ENCODE measurements at places on chromosomes 2 and 18.

DNA sequence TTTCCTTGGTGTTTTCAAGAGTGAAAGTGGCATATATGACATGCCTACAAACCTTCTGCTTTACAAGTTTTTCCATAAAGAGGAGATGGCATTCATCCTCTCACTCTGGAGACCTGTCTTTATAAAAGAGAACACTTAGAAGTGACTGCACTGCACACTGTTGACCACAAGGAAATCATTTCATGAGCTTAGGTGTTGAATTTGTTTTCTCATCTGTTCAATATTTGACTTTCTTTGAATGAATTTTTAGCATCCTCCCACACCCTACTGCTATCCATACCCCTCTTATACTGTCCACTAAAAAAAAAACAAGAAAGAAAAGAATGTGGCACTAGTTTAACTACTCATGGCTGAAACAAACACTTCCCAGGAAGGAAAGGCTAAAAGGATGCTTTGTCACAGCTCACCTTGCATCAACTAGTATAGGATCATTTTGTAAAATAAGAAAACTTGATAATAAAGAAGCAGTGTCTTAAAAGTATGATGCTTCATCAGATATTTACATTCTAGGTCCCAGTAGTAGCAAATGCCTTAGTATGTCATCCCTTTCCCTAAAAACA, 83.0 kb downstream of the ACVR1 start:
- DNase-seq: no peak

DNA sequence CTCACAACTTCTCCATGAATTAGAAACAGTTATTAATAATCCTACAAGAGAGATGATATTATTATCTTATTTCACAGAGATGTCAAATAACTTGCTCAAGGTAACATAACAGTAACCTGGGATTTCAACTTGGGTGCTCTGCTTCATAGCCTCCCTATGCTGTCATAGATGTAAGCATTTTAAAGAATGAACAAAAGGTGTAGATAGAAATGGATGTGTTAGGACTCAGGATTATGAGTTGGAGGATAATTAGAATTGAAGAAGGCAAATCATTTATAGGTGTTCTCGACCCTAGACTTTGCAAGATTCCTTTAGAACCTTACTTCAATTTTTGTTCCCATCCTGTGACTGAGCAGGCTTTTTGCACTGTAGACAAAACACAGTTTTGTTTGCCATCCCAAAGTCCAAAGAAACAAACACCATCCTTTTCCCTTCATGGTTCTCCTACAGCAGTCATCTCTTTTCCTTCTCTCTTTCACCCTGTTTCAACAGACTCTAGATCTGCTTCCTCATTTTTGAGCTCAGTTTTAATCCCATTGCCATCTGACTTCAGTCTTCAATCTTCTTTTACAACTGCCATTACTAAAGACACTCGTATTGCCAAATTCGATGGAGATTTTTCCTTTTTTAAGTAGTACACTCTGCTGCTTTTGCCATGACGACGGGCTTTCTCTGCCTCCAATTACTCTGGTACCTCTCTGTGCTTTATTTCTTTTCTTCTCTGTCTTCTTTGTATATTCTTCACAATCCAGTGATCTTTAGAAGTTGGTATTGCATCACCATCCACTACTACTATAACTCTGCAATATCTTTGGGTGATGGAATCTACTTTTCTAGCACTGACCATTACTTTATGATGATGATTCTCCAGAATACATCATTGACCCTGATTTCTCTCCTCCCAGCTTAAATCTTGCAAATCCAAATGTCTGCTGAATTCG, 4.5 kb downstream of the HNMT start:
- DNase-seq: no peak

DNA sequence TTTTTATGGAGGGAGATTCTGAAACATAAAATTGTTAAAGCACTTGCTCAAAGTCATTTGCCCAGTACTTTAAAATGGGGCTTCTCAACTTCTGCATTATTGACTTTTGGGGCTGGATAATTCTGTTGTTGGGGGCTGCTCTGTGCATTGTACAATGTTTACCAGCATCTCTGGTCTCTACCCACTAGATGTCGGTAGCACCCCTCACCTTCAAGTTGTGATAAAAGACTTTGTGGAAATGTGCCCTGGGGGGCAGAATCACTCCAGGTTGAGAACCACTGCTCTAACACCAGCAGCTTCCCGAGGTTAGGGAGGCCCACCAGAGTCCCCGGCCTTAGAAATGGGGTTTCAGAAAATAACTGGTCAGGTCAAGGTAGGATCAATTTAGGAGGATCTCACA, 26.8 kb upstream of the CUL3 start:
- no peak for DNase-seq

DNA sequence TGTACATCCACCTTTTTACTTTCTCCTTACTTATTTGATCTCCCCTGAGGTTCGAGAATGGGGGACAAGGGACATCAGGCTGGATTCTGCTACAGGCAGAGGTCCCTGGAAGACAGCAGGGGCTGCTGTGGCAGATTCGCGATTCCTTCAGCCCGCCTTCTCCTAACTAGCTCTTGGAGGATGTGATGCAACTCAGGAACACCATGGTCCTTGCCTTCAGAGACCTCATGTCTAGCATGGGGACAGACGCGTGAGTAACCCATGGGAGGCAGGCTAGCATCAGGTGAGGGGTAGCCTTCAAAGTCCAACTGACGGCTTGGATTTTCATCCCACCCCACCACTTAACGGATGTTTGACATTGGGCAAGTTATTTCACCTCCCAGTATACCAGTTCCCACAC, 869 bp upstream of the TCF23 start:
- no peak for DNase-seq

GRCh38 chr2:120464448-120464931, 118.6 kb downstream of the INHBB start:
- DNase-seq: no peak

DNA sequence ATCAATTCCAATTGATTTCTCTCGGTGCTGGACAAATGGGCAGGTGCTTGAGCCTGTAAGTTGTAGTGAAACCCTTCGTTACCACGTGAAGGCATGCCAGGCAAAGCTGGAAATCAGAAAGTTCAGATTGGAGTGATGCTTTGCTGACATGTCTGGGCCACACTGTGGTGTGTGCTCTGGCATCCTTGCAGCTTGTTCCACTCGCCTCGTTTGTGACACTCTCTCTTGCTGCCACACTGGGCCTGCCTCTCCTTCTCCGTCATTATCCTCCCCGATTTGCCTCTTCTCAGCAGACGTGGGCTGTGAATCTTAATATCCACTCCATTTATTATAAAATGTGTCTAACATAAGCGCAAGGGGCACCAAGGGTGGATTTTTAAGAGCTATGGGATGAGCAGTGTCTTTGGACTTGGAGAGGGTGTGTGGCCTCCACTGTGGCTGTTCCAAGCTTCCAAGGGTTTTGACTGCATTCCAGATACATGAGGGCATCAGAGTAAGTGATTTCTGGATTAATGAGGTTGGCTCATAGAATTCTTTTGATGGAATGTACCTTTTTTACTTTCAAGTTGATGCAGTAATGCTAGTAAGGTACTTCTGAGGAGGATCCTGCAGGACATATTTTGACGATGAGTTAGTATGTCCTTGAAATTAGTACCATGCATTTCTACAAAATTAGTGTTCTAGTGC, 238.8 kb downstream of the TPGS2 start:
- DNase-seq: no peak

GRCh38 chr18:36283448-36283847, 14.1 kb upstream of the FHOD3 start:
- DNase-seq: no peak

GRCh38 chr18:36786686-36787085, 42.1 kb downstream of the TPGS2 start:
- no peak for DNase-seq

DNA sequence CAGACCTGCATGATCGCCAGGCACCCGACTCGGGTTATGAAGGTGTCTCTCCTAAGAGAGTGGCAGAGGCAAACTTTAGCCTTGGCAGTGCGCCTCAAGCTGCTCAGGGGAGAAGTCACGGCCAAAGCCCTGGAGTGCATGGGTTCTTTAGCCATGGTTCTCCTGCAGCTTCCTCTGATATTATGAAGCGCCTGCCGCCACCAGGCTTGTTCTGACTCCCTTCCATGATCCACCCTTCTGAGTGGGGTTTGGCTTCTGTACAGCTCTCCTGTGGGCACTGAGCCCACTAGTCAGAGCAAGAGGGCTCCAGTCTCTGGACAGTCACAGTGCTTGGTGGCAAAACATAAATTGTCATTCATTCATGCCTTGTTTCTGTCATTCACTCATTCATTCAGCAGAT, 25.9 kb upstream of the TMBIM1 start:
- no peak for DNase-seq

GRCh38 chr2:89000235-89000634, 308.8 kb downstream of the RPIA start:
- DNase-seq: no peak

GRCh38 chr2:120675460-120676130, 60.1 kb upstream of the GLI2 start:
- DNase-seq: no peak

GRCh38 chr2:179793238-179793637, 68.2 kb downstream of the ZNF385B start:
- no peak for DNase-seq

DNA sequence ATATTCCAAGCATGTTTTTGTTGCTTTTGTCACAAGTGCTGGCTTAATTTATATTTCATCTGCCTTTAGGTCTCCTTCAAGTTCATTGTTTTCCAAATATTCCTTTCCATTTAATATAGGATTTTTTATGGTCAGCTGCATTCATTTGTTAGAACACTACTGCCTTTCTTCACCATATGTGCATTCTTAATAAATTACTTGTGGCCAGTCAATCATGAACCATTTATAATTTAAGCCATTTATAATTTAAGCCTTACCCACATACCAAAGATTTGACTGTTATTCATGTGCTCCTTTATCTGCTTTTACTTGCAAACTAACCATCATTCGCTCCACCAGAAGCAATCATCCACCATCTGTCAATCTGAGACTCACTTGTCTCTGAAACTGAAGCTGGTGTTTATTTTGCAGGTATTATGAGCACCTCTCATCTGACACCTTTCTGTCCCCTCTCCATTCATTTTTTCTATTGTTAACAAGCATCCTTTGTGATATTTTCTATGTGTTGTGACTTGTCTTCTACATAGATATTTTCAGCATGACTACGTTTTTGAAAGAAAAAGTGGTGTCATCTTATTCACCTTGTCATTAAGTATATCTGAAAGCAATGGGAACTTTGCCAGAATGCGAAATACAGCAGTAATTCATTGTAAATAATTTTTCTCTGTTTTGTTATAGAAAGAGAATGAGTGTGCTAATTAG, 786.8 kb downstream of the KCNJ3 start:
- DNase-seq: no peak

GRCh38 chr2:134782792-134783191, 55.6 kb upstream of the ACMSD start:
- DNase-seq: no peak

DNA sequence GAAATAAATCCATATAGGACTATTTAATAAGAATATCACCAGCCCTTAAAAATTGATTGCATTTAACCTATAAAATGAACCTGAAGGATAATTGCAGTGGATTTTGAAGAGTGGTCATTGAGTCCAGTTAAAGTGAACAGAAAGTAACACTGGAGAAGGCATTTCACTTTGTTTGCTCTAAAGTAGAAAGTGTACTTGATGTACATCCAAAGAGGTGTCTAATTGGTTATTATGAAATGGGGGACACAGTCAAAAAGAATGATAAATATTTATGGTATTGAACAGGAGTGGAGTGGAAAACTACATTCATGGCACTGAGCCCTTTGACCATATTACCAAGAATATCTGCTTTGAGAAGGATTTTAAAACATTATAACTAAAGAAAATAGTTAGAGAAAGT, 28.2 kb upstream of the MAP2 start:
- DNase-seq: no peak

DNA sequence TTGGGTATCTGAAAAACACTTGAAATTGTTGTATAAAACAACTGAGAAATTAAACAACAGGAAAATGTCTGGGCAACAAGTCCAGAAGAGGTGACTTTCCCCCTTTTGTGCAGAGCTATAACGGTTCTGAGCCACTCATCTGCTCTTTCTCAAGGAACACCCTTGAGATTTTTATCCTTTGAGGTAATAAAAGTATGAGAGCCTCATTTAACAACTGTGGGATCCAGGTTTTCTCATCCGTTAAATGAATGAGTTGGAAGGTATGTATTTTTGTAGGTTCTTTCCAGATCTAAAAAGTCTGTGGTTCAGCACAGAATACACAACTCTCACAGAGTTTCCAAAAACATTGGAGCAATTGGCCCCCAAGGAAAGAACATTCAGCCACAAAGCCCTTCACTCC, 93.0 kb downstream of the ANKRD44 start:
- no peak for DNase-seq

GRCh38 chr2:195411219-195411687, 245.8 kb upstream of the SLC39A10 start:
- DNase-seq: no peak

DNA sequence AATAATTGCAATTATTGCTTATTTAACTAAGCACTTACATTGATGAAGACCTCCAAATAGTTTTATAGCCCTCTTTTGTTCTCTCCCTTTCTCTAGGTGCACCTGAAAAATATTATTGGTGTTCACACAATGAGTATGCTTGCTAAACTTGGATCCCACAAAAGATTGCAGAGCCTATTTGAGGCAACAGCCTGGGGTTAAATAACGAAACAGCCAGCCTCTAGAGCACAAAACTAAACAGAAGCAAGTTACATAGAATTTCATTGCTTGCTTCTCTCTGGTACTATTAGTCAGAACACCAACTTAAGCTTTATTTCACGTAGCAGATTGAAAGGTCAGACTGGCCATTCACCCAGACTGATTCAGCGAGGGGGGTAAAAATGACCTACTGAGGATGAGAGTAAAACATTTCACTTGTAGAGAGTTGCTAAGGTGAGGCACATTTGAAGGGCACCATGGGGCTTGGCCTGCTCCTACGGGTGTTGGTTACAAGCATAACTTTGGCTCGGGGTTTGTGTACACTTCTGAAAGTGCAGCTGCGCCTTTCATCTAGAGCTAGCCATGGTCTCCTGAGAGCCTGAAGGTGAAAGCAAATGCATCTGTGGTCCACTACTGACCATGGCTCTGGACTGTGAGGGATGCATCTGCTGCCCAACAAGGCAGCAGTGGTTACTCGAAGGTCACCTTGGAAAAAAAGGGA, 225.1 kb upstream of the LRRTM1 start:
- DNase-seq: no peak

DNA sequence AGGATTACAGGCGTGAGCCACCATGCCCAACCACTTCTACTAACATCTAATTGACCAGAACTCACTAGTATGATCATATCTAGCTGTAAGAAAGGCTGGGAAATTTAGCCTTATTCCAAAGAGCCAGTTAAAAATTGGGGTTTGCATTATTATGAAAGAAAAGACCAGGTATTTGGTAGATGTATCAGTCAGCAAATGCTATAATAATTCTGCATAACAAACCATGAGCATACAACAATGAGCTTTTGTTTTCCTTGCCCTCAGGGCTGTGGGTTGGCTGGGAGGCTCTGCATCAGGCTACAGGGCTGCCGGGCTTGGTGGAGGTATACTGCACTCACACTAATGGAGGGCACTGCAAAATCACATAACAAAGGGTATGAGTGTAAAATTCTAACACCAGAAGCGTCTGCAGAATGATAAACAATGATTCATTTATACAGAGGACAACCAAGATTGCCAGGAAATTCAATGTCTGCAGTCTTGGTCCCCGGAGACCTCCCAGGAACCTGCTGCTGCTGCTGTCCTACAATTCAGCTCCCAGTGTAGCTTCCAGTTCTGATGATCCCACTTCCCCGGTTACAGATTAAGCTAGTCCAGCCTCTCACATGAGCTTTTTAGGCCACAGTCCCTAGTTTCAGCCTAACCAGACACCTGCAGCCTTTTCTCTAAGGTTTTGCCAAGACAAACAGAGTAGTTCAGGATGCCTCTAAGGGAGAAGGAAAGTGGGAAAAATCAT, 32.2 kb upstream of the ST3GAL5 start:
- DNase-seq: no peak
